ENCODE measurements at places on chromosomes 2 and 18.

DNA sequence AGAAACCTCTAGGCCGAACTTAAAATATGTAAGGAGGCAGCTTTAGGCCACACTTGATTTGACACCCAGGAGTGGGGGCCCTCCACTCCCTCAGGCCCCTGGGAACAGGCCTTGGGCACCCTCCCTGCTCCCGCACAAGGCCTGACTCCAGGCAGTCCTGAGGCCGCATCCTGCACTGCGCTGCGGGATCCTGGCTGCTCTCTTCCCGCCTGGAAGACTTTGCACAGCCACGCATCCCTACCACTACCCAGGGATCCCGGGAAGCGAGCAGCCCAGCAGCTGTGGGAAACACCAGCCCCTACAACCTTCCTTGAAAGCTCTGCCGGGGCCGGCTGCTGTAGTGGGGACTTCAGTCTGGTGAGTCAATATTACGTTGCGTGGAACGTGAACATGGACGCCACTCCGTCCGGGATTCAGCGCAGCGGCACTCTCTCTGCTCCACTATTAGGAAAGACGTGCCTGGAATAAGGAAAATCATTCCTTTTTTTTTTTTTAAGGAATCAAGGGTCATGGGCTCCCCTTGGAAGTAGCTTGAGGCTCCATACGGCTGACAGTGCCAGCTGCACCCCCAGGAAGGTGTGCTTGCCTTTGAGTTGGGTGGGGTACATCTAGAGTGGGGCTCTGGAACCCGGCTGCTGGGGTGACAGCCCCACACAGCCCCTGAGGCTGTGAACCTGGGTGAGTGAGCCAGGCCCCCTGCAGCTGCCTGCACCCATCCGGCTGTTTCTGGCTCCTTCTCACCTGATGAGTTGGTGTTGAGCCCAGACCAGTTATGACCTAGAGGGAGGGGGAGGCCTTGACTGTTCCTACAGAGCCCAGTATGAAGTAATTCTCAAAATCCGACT is 119.2 kb upstream of the TMEM18 start:
- no peak for DNase-seq

DNA sequence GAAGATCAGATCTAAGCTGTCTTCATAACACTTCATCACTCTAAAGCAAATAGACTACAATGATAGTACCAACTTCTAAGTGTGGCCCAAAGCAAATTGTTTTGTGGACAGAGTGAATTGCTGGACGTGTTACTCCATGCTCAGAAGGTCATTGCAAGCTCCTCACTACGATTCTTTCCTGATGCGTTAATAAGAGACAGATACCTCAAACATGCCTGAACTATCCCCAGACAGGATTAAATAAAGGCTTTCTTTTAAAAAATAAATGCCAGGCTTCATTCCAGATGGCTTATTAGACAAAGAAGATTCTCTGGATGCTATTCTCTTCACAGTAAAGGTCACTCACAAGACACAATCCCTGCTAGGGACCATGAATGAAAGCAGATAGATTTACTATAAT is 621.2 kb downstream of the DCDC2C start:
- DNase-seq: no peak

DNA sequence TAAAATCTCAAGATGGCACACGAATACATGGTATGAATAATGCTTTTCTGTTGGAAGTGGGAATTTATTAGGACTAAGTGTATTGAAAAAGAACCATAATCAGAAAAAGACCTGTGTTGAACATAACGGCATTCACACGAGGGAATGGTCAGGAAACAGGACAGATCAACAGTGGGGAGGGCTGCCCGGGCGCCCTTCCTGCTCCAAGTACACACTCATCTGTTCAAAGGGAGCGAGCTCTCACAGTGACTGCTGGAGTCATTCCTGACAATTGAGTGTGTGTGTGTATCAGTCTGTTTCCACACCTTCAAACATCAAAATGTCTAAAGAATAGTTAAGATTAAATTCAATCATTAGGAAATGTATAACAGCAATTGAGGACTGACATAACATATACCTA is 167.2 kb downstream of the HDAC4 start:
- DNase-seq: no peak

DNA sequence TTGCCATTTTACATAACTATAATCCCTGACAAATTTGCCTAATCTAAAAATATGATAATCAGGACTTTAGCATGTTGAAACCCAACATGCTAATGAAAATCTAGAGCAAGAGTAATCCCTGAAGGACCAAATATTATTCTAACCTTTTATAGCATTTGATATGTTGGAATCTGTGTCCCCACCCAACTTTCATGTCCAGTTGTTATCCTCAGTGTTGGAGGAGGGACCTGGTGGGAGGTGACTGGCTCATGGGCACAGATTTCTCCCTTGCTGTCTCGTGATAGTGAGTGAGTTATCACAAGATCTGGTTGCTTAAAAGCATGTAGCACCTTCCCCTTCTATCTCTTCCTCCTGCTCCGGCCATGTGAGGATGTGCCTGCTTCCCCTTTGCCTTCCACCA is 59.8 kb downstream of the SH3YL1 start:
- DNase-seq: no peak

DNA sequence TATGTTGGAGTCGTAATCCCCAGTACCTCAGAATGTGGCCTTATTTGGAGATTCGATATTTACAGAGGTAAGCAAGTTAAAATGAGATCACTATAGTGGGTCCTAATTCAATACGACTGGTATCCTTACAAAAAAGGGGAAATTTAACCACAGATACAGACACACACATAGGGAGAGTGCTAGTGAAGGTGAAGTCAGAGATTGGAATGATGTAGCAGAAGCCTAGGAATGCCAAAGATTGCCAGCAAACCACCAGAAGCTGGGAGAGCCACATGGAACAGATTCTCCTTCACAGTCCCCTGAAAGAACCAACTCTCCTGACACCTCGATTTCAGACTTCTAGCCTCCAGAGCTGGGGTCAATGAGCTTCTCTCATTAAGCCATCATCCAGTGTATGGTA is 17.7 kb upstream of the ACTR3 start:
- DNase-seq: no peak

GRCh38 chr2:197925204-197925603 is 120.8 kb downstream of the PLCL1 start:
- no peak for DNase-seq

DNA sequence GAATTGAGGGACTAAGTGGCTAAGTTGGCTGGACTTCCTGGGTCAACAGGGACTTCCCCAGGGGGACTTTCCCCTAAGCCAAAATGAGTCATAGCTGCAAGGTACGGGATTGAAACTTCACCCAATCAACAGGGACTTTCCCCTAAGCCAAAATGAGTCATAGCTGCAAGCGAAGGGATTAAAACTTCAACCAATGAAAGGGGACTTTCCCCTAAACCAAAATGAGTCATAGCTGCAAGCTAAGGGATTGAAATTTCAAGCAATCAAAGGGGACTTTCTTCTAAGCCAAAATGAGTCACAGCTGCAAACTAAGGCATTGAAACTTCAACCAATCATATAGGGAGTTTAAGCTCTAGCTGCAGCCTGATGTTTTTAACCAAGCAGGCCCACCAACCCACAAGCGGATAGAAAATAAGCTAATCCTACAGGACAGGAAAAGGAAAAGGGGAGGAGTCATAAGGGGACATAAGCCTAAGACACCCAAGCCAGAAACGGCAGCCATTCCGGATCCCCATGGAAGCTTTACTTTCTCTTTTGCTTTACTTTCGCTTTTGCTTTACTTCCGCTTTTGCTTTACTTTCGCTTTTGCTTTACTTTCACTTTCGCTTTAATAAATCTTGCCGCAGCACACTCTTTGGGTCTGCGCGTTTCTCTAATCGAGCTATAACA is 1375.4 kb upstream of the CELF4 start:
- peak; percentile 79 for DNase-seq
